ENCODE measurements at places on chromosomes 16 and 17.

- DNase-seq: peak; percentile 15
Observed at GRCh38 chr17:354651-355556, 2.3 kb upstream of the RPH3AL start.

GRCh38 chr17:62876063-62876462 lies 67.9 kb upstream of the MARCHF10 start:
- no peak for DNase-seq

- no peak for DNase-seq
Observed at GRCh38 chr17:1880851-1881630, 51.2 kb downstream of the RPA1 start.

GRCh38 chr17:39955726-39956225 lies 7.0 kb upstream of the GSDMA start:
- DNase-seq: no peak

DNA sequence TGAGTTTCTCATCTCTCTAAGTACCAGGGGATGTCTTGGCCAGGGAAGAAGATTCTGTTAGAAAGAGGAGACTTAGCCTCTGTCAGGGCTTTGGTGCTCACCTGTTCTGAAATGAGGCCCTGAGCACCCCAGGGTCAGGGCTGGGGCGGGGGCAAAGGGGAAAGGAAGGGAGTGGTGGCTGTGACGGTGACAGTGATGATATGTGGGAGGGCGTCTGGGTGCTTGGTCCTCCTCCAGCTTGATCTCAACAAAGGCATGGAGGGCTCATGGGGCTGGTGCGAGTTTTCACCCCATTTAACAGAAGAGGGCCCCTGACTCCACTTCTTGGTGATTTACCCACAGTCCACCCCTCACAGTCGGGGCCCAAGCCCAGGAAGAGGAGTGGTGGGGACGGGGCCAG lies 15.1 kb downstream of the SOX8 start:
- DNase-seq: no peak

DNA sequence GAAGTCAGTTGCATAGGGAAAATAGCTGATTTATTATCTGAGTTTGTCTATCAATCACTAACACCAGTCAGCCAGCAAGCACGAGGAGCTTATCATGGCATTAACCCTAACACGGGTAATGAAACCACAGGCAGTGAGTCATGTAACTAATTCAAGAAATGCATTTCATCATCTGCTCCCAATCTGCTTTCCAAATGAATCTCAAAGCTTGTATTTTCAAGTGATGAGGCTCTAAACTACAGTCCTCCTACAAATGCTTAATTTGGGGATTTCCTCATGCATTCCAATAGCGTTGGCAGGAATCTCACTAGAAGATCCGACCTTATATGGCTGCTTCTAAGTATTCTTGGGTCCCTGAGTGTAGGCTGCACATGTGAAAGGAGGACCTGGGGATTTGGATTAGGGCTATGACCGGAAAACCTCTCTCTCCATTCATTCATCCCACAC lies 118.4 kb upstream of the HSBP1 start:
- DNase-seq: no peak

GRCh38 chr16:54055191-54055590 lies 231.4 kb downstream of the IRX3 start:
- DNase-seq: no peak

GRCh38 chr17:29295420-29295819 lies 1.5 kb upstream of the NUFIP2 start:
- DNase-seq: no peak

- DNase-seq: no peak
Observed at GRCh38 chr16:81536648-81537047, 92.0 kb downstream of the CMIP start.

DNA sequence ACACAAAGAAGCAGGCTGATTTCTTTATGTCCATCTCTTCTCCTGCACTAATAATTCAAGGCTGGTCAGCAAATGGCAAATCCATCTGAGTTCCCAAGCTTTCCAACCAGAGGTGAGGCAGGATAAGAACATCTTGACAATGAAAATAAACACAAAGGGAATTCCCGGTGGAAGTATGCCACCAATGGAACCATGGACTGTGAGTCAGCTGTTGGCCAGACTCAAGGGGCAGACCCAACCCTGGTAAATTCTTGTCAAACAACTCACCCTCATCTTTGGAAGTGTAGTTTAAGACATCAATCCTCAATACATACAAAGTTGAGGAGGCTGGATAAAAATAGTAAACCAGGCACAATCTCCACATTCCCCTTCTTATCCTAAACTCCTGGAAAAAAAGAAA lies 74.3 kb upstream of the CES5A start:
- no peak for DNase-seq

GRCh38 chr16:23491490-23492391 lies 18.6 kb downstream of the GGA2 start:
- DNase-seq: no peak

GRCh38 chr17:52025236-52025635 lies 133.3 kb downstream of the CA10 start:
- no peak for DNase-seq

DNA sequence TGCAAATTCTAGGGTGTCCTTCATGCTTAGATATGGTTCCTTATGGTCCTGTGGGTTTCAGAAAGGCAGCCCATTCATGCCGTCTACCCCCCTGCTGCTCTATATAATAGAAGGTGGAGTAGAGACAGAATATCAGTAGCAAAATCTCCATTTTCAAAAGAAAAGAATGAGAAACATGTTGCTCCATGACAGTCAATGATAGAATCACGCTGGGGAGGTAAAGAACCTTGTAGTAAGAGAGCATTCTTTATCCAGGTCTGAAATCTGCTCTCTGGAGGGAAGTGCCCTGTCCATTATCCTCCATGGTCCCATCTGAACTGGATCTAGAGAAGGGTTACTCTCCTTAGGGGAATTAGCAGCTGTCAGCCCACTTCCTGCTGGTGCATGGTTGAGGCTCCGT lies 272.8 kb downstream of the WWOX start:
- DNase-seq: no peak

Data from NCI-H774 (cell line).